ENCODE measurements at places on chromosomes 4 and X.

DNA sequence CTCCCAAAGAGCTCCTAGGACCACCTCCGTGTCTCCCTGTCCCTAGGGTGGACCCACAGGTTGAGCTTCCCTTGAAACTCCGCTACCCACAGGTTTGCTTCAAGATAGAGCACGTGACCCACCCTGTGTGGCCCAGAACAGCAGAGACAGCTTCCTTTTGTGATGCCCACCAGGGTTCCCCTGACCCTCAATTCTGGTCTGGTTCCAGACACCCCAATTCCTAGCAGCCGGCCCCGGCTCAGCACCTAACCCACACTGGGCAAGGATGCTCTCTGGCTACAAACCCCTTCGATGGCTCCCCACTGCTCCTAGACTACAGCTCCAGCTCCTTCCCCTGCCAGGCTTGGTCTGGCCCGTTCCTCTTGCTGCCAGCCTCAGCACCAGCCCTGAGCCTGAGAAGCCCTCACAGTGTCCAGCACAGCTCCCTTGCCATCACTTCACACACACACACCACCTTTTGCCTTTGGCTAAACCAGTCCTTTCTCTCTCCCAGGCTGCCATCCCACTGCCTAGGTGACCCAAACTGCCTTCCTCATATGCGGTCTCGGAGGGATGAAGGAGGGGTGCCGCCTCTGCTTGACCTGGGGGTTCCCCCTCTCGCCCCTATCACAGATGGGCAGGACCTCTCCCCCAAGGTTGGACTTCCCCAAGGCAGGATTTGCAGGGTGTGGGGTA is 6.2 kb downstream of the PNCK start:
- DNase-seq, result no peak

GRCh38 chrX:39384996-39385395 is 583.7 kb downstream of the MID1IP1 start:
- no peak for DNase-seq

- DNase-seq, result no peak
These were observed 49.6 kb downstream of the ZFYVE28 start for GRCh38 chr4:2368746-2369437.

GRCh38 chr4:123014038-123014437 is 91.6 kb upstream of the NUDT6 start:
- DNase-seq, result no peak

DNA sequence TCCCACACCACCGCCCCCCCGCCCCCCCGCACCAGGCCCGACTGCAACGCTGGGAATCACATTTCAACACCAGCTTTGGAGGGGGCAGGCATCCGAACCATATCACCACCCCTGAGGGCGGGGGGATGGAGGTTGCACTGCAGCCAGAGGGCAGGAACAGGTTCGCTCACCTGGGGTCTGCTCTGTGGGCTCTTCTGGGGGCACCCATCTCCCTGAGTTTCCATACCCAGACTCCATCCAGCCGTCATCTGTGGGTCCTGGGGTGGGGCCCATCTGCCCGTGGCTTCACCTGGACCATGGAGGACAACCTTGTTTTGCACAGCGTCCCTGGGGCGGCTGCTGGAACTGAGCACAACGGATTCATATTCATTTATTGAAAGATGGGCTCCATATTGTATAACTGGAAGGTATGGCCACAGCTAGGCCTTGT is 6.9 kb downstream of the PSAPL1 start:
- DNase-seq, result no peak

- no peak for DNase-seq
These were observed 284.0 kb upstream of the FRG1 start for GRCh38 chr4:189656641-189657040.

DNA sequence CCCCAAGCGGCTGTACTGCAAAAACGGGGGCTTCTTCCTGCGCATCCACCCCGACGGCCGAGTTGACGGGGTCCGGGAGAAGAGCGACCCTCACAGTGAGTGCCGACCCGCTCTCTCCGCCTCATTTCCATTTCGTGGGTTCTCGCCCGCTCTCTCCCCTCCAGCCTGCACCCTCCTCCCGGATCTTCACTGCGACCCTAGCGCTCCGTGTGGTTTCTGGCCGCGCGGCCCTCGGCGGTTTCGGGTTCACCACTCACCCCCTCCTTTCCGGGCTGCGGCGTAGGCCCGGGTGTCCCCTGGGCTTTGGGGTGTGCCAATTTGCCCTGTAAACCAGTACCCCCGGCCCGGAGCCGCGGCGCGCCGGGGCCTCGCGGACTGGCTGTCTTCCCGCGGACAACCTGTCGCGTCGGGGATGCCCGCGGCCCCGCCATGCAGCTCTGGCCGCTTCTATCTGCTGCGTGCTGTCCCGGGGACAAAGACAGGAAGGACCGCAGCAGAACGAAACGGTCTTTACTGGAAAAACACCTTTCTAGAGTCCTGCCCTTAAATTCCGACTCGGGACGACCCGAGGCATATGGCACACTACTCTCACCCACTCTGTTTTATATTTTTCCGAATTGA is 737 bp downstream of the FGF2 start:
- DNase-seq, result peak; percentile 68

- no peak for DNase-seq
These were observed 45.6 kb downstream of the OCRL start for GRCh38 chrX:129585691-129586090.

Measured in germinal center (tissue), 1 donor.